Glutamatergic neuron (in vitro differentiated cells): ENCODE measurements at places on chromosomes 12 and 14.

DNA sequence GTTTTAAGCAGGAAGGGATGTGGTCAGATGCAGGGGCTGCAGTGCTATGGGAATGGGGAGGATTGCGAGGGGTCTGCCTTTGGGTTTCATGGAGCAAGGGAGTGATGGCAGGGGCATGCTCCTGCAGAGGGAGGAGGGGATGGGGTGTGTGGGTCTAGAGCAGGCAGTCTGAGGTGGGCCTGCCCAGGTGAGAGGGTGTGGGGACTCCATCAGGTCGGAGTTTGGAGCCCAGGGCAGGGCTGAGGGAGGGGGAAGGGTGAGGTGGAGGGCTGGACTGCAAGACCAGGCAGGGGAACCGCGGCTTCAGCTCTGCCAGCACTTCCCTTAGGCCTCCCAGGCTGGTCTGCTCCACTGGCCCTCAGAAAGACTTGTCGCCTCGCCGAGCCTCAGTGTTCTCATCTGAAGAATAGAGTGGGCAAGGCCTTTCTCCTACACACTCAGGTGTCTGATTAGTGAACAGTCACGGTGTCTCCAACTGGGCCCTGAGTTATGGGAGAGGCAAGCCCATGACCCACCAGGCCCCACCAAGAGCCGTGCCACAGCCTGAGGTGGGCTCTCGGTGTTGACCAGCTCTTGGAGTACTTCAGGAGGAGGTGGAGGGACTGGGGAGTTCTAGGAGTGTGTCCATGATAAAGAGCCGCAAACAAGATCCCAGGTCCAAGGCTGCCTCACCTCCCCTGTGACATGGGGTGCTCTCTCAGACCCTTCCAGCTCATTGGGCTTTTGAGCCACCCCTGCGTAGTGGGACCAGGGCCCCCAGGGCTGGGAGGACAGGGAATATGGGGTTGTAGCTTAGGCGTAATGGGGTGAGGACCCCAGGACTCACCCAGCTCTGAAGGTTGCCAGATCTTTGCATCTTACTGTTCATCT is 20.1 kb upstream of the KRT80 start:
- DNase-seq = peak; percentile 13

GRCh38 chr14:72518809-72519377 is 375.0 kb downstream of the DPF3 start:
- DNase-seq = no peak

- no peak for DNase-seq
Observed at GRCh38 chr12:20097626-20098025, 270.7 kb upstream of the PDE3A start.

- no peak for DNase-seq
Observed at GRCh38 chr14:99181804-99182520, 90.0 kb downstream of the BCL11B start.

GRCh38 chr12:53862831-53863230 is 75.8 kb upstream of the HOXC13 start:
- no peak for DNase-seq

- DNase-seq = no peak
Observed at GRCh38 chr12:121872546-121873215, 14.0 kb upstream of the HPD start.

- no peak for DNase-seq
Observed at GRCh38 chr14:70955543-70956480, 48.6 kb downstream of the PCNX1 start.

DNA sequence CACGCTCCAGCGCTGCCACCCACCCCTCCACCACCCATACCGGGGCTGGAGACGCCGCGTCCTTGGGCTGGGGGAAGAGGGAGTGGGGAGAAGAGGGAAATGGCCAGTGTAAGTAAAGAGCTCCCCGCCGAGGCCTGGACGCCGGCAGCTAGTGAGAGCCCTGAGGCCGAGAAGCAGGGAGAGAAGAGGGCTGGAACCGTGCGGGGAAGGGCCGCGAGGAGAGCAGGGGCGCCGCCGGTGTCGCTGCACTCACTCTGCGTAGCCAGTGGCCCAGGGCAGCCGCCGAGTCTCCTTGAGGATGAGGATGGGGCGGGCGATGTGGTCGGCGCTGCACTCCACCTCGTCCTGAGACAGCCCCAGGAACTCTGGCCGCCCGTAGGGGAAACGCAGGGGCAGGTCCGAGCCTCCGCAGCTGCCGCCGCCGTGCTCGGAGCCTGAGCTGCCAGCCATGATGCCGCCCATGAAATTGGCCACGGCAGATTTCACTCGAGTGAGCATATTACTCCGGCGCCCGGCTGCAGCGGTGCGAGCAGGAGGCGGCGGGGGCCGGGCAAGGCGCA is 631 bp downstream of the PPM1H start:
- peak; percentile 68 for DNase-seq

DNA sequence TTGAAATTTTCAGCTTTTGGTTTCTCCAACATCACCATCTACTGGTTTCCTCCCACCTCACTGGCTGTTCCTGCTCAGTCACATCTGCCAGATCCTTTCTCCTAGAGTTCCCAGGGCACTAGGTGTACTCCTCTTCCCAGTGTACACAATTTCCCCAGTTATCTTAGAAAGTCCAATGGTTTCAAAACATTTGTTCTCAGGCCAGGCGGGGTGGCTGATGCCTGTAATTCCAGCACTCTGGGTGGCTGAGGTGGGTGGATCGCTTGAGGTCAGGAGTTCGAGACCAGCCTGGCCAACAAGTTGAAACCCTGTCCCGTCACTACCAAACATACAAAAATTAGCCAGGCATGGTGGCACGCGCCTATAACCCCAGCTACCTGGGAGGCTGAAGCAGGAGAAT is 60.7 kb downstream of the SPPL3 start:
- DNase-seq = no peak

DNA sequence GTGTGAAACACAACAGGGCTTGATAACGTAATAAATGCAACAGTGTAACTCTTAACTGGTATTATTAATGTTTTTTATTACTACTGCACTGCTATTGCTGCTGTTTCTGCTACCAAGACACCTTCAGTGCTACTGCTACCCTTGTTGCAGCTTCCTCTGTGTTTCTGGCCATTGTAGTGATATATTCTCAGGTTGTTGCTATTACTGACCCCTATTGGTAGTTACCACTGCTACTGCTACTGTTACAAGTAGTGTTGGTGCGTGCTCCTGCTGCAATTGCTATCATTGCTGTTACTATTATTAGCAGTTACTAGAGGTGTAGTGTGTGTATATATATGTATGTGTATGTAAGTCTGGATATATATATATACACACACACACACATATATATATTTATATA is 87.2 kb upstream of the PTPRB start:
- no peak for DNase-seq

GRCh38 chr12:43113135-43113534 is 438.9 kb downstream of the ADAMTS20 start:
- DNase-seq = no peak

DNA sequence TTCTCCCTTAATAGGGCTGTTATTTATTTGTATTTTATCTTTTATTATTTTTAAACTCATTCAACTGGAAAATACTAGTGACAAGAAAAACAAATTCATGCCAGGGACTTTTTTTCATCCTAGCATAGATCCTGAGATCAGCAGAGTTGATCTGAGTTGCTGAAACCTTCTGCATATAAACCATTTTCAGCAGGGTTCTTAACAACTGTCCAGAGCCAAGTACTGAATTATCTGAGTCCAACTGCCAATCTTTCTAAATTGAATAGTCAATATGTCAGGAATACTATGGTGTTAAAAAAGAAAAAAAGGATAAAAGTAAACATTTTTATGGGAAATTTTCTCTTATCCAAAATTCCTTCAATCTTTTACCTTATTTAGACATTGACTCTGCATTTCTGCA is 28.6 kb downstream of the CDC42BPB start:
- DNase-seq = no peak

- no peak for DNase-seq
Observed at GRCh38 chr14:90741682-90741946, 74.6 kb downstream of the TTC7B start.

- DNase-seq = no peak
Observed at GRCh38 chr12:68310370-68310769, 21.8 kb downstream of the MDM1 start.

GRCh38 chr14:28398506-28398905 is 368.1 kb upstream of the FOXG1 start:
- no peak for DNase-seq

DNA sequence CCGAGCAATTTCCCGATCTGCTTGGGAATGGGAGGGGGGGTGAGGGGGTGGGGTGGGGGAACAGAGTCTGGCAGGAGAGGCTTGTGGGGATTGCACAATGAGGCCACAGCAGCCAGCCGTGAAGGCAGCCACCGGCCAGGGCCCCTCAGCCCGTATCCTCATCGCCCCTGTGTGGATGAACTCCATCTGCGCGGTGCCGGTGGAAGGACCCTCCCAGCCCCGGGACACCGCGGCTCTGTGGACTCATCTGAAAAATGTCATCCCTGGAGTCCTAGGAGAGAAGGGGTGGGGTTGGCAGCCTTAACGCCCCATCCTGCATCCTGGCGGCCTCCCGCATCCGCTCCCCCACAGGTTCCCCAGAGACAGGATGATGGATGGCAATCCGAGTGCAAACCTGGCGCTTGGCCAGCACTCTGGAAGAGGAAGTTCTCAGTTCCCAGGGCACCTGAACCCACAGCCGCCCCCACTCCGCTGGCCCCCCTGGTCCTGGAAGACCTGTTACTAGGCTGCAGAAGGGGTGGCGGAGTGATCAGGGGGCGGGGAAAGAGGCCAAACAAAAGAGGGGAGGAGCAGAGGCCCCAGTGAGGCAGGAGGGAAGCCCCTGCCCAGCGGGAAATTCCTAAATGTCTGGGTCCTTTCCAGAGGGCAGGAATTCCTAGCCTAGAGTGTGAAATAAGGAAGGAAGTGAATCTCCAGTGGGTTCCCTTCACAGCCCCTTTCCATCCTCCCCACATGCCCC is 1.2 kb upstream of the TNFAIP2 start:
- peak; percentile 77 for DNase-seq

DNA sequence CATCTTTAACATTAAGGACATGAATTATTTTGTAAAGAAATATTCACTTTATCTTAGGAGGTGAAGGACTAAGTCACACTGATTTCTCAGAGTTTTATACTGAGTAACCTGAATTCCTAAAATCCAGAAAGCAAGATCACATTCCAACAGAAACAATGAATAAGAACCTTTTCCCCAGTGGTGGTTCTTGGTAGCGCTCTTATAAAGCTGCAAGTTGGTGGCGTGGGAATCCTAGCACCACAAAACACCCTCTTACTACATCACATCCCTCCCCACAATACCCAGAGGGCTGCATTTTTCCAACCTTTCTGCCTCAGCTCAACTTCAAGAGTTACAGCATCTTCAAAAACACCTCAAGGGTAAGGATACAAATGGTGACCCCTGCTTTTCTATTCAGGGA is 44.0 kb upstream of the SMUG1 start:
- no peak for DNase-seq

GRCh38 chr12:45879363-45879895 is 110.9 kb downstream of the SCAF11 start:
- DNase-seq = no peak

GRCh38 chr14:22387776-22388241 is 201.2 kb downstream of the DAD1 start:
- peak; percentile 23 for DNase-seq

GRCh38 chr14:58713677-58714076 is 75.9 kb downstream of the DACT1 start:
- DNase-seq = no peak

- peak; percentile 62 for DNase-seq
Observed at GRCh38 chr14:23910101-23910875, 43.3 kb upstream of the DHRS4 start.

- no peak for DNase-seq
Observed at GRCh38 chr12:10716704-10717315, 6.3 kb downstream of the YBX3 start.

GRCh38 chr12:72295744-72296143 is 23.6 kb downstream of the TRHDE start:
- DNase-seq = no peak

GRCh38 chr12:109493938-109494337 is 16.5 kb downstream of the UBE3B start:
- DNase-seq = no peak

DNA sequence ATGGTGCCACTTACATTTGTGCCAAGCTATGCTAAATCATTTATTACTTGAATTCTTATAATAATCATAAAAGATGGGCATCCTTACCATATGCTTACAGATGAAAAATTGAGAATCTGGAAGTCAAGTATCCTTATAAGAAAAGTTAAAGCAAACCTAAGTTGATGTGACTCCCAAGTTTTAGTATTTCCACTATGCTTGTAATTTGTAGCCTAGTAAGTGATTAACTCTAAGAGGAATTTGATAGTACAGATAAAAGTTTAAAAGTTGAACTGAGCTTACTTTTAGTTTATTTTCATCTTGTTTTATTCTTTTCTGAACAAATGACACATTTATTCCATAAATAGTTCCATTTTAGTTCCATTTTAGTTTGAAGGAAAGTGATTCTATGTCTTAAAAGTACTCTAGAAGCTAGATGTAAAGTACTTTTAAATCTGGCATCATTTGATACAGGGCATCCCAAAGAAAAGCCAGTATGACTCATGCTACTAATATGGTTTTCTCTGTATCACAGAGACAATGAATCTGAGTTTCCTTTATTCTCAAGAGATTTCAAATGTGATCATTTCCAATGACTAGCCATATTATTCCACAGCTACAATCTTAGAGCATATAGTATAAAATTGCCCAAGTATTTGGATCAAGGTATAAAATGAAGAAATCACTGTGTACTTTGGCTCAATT is 596.0 kb downstream of the SLC16A7 start:
- DNase-seq = no peak

DNA sequence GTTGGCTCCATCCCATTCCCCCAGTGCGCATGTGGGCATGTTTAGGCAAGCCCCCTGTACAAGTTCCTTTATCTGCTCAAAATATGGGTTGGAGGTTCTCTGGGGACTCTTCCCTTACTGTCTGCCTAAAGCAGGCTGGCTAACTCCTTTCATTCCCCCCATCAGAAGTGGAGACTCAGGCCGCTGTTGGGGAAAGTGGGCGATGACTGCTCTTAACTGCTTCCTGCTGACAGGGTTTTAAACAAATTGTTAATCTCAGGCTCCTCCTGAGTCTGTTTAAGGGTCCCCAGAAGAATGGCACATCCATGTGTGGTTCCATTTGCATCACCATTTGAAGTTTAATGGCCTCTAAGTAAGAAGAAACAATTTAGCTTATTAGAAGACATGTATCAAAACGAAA is 15.4 kb upstream of the FAR2 start:
- DNase-seq = no peak

DNA sequence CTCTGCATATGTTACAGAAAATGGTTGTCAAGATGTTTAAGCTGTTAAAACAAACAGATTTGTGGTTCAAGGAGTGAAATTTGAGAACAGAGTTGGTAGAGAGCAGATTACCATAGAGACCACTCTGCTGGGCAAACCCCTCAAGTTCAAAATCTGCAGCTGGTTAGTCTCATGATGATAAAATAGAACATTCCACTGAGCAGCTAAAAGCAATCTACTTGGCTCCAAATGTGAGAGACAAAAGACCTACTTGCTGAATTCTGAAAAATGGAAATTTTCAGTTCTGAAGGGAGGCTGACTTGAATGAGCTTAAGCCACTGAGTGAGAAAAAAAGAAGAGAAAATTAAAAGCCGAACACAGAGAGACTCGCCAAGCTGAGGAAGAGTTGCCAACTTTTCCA is 519.3 kb downstream of the NOVA1 start:
- DNase-seq = no peak

GRCh38 chr12:43758247-43758727 is 303 bp downstream of the PUS7L start:
- peak; percentile 31 for DNase-seq
